ENCODE measurements at places on chromosomes 1 and 21.

DNA sequence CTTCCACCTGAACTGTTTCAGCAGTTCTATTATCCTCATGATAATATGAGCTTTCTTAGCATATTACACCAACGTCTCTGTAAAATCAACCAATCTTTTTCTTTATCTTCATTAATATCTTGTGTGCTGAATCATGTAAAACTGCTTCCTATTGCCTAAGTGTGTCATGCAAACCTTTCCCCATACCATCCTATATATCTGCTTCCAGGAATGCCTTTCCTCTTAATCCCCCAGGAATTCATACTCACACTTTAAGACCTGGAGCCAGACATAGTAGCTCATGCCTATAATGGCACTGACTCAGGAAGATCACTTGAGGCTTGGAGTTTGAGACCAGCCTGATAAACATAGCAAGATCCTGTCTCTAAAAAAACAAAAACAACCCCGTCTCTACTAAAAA, 183.9 kb downstream of the NRIP1 start:
- no peak for DNase-seq

DNA sequence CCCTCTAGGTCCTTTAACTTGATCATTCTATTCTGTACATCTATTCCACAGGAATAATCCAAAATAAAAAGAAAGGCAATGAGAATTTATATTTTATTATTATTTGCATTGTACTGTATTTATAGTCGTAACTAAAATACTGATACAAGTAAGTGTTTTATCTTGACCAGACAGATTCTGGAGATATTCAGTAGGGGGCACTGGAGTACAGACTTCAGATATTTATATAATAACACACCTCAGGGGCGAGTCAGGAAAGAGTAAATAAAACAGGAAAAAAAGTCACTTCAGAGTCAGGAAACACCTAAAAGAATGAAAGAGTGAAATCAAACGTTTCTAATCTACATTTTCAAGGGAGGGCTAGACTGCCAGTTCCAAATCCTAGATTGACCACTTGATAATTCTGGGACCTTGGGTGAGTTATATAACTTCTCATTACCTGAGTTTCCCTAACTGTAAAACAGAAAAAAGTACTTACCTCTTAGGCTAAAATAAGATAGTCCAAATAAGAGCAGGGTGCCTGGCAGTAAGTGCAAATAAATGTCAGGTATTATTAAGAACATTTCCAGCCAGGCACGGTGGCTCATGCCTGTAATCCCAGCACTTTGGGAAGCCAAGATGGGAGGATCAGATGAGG, 31.1 kb upstream of the MTF1 start:
- peak; percentile 15 for DNase-seq

DNA sequence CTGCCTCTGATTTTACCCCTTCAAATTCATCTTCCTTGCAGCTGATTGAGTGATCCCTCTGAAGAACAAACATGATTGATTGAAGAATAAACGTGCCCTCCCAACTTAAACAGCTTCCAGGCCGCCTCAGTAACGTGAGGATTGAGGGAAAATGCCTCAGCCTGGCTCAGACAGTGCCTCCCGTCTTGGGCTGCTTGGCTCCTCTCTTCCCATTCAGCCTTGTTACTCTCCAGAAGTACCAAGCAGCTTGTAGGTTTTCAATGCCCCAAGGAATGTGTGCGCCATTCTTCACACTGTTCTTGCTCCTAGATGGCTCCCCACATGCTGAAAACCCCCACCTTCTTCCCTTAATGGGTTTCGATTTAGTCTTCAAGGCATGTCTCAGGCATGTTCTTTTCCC, 51.8 kb downstream of the ST6GALNAC5 start:
- DNase-seq: no peak

GRCh38 chr1:10924030-10924429, 88.4 kb upstream of the TARDBP start:
- no peak for DNase-seq

DNA sequence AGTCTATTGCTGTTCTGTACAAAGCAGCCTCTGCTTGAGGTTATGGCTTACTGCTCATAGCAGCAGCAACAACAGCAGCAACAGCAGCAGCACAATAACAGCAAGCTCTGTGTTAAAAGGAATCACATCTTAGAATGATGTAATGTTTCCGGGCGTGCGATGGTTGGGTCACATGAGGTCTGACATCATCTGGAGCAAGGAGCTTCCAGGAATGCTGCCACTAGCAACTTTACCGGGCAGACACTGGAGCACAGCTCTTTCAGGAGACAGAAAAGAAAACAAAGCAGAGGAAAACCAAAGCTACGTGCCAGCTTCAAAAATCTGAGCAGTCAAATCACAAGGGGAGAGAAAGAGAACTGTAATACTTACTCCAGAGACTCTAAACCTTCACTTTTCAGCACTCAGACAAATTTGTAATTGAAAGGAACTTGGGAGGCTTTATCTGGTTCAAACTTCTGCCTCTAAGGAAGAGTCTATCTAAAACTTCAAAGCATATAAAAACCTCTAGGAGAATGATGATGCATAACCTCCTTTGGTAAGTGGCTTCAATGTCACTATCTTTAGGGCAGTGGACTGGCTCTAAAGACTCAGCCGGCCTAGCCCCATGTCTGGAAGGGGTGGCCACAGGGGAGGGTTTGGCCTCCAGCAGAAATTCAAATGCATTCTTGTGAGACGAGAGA, 28.3 kb upstream of the RAB3GAP2 start:
- no peak for DNase-seq

- no peak for DNase-seq
These were observed 123.7 kb downstream of the ACTL8 start for GRCh38 chr1:17878837-17879236.
